ENCODE measurements at places on chromosomes 2 and 18.
A peak's percentile ranks its signal among the peaks of the same experiment; 100 is the strongest.

DNA sequence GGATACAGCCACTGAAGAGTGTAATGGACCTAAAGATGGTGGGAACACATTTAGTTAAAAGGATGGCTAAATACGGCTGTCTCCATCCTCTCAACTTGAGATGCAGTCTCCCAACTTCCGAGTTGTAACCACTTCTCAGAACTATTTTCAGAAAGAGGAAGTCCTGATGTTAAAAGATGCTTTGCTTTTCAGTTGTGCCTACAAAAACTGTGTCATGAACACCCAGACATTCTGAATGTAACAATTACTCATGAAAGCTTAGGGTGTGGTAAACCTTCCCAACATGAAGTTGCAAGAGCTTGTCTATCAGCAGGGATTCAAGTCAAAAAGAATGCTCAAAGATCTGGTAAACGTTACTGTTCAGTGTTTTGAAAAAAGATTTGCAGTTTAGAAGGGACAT lies 147.9 kb downstream of the DOCK10 start:
- DNase-seq, result no peak

- no peak for DNase-seq
These were observed 61.9 kb downstream of the LHCGR start for GRCh38 chr2:48693645-48694044.

DNA sequence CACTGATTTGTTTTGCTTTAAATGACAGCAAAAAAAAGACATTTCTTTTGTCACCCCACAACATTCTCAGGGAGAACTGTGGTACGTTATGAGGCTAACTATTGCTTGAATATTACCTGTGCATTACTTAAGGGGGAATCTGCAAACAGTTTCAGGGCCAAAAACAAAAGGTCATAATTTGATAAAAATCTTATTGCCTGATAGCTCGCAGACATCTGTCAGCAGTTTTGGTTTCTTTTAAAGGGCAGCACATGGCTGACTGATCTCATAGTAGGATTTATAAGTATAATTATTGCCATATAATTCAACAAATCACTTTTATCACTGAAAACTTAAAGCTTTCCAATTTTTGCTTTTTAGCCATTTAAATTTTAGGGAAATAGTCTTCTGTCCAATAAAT lies 226.4 kb upstream of the VWC2L start:
- DNase-seq, result no peak

DNA sequence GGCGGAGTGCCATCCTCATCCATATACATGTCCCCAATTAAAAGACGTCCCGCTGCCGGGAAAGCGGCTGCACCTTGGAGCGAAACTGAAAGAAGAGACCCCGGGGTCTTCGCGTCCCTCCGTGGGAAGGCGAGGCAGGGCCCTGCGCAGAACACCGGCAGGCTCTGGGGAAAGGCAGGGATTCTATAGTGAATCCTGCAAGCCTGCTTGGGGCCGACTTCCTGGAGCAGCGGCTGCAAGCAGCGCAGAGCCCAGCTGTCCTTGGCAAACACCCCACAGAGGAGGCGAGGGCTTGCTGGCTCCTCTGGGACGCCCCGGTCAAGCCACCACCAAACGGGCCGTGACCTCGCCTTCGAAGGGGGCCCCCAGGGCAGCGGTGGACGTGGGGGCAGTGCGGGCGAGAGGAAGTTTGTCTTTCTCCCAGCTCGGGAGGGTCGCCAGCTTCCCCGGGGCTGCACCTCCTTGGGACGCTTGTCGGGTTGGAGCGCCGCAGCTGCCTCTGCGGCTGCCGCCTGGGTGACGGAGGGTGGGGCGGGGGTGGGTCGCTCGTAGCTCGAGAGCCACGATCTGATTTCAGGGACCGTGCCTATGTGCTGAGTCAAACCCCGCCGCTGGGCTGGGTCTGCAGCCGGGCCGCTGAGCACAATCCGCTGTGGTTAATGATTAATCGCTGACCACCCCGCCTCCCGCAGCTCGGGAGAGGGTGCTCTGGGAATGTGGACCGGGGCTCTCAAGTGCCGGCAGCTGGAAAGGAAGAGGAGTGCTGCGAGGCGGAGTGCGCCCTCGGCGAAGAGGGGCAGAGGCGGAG lies 486 bp upstream of the GPR39 start:
- no peak for DNase-seq

GRCh38 chr18:79395761-79396404 lies at the start of gene NFATC1:
TSS of gene NFATC1 (plus strand) at chr18:79395930. CDS start at chr18:79396225, 295 bp downstream.
- DNase-seq, result peak; percentile 89
